HepG2 (cell line): ENCODE measurements at places on chromosomes 5 and 9. TPM values are rescaled to one million over a fixed set of nuclear protein-coding genes. Genes with fewer than 3 reads are reported as not detected.

SHROOM1 gene
- 8.9 and 18.2 TPM in 2 replicates for total RNA-seq

GRCh38 chr5:81802625-81803024 lies 51.7 kb upstream of the SSBP2 start:
- DNase-seq = no peak

GRCh38 chr9:98285446-98285845 lies 30.0 kb upstream of the TBC1D2 start:
- DNase-seq = no peak

IL4 gene
- not detected in 2 replicates for total RNA-seq

- DNase-seq = no peak
Measured at GRCh38 chr5:136001466-136001981, 27.3 kb upstream of the TGFBI start.

GRCh38 chr9:88753691-88754367 lies 218.9 kb downstream of the NXNL2 start:
- no peak for DNase-seq

DNA sequence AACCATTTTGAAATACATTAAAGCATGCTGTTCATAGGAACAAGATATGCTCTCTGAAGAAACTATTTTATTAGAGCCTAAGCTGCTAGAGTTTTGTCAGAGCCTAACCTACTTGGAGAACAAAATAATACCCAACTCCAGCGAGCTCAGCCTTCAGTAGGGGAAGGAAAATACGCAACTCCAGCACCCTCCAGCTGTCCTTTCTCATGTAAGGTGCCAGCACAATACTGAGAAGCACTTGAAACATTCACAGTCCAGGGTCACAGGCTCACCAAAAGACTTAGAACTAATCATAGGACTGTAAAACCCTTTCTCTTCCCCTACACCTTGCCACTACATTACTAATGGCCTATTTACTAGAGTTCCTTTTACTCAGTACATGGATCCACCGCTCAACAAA lies 18.9 kb downstream of the DPYSL3 start:
- DNase-seq = no peak

- no peak for DNase-seq
Measured at GRCh38 chr9:3784641-3785040, 258.8 kb upstream of the RFX3 start.

PCDHGA1 gene
- 0.04 and 0.31 TPM in 2 replicates for total RNA-seq

TLX3 gene
- total RNA-seq = not detected in 2 replicates

CNTFR gene
- total RNA-seq = not detected in 2 replicates

- no peak for DNase-seq
Measured at GRCh38 chr9:81456431-81457006, 232.8 kb downstream of the TLE1 start.

- peak; percentile 3 for DNase-seq
Measured at GRCh38 chr5:2802693-2803365, 51.4 kb upstream of the IRX2 start.

- DNase-seq = no peak
Measured at GRCh38 chr5:86865256-86865785, 247.6 kb downstream of the COX7C start.

- no peak for DNase-seq
Measured at GRCh38 chr5:27234916-27235315, 196.5 kb upstream of the CDH9 start.

DNA sequence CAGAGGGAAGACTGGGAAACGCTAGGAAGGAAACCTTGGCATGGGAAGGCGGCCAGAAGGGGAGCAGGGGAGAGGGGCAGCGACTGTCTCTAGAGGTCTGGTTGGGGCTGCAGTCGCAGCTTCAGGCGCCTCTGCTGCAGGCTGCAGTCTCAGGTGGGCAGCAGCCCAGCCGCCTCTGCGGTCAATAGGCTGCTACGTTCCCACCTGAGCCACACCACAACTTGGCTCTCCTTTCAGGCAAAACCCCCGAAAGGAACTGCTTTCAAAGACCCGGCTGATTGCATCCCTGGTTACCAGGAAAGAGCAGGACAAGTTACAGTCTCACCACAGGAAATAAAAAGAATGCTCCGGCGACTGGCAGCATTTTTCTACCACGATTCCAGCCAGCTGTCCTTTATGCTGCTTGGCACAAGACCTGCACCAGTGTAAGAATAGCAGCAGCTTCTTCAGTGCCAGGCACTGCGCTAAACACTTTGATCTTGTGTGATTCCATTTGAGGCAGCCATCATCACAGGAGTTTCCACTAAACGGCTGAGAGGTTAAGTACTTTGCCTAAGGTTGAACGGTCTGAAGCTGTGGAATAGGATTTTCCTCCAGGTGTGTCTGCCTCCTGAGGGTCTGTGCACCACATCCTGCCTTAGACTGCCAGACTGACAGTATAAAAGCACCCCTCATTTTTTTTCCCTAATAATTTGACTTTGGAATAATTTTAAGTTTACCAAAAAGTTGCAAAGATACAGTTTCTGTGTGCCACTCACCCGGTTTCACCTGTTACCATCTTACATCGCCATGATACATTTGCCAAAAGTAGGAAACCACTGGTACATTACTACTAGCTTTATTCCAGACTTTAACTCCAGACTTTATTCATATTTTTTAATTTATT lies 7.5 kb downstream of the RPS14 start:
- no peak for DNase-seq

- no peak for DNase-seq
Measured at GRCh38 chr5:38529955-38530646, 26.3 kb downstream of the LIFR start.

DNA sequence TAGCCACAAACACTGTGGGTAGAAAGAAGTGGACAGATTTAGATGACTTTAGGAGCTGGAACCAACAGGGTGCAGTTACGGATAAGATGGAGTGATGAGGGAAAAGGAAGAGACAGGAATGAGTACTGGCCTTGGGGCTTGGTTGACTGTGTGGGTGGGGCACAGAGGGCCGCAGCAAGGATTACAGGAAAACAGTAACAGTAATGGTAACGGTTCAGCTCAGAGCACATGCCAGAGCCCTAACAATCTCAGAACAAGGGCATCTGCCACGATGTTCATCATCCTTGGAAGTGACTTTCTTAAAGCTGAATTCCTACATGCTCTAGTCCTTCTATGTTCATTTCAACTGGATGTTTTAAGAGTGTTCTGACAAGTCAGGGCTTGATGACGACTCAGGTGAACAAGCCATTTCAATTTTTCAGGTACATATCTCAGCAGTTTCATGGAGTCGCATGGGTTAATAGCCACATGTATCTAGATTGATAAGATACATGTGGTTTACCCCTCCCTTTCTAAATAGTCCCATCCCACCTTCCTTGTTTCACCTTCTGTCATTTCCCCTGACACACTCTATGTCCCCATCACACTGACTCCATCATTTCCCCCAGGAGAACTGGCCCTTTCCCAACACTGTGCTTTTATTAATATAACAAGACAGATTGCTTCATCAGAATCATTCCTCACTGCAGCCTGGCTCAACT lies 65.0 kb downstream of the CEMIP2 start:
- no peak for DNase-seq

GADD45G gene
- total RNA-seq = not detected in 2 replicates

ANKRD31 gene
- 0.08 and 0.09 TPM in 2 replicates for total RNA-seq

DNA sequence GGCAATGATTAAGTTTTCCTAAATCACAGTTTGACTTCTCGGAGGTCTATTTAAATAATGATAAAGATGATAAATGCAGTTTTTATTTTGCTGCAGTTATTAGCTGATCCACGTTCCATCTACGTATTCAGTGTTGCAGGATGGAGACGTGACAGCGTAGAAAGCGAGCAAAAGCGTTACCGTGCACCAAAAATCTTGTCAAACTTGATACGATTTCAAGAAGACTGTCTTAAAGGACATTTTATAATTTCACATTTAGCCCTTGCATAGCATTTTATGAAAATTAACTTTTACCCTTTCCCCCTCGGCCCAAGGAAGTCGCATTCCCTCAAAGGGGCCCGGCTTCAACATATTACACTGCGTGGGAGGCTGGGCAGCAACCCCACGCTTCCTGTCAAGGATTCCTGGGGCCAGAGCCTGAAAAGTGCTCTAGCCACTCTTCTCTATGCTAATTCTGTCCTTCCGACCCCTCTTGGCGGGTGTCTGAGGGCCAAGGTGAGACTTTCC lies 7.1 kb upstream of the PURA start:
- no peak for DNase-seq

DNA sequence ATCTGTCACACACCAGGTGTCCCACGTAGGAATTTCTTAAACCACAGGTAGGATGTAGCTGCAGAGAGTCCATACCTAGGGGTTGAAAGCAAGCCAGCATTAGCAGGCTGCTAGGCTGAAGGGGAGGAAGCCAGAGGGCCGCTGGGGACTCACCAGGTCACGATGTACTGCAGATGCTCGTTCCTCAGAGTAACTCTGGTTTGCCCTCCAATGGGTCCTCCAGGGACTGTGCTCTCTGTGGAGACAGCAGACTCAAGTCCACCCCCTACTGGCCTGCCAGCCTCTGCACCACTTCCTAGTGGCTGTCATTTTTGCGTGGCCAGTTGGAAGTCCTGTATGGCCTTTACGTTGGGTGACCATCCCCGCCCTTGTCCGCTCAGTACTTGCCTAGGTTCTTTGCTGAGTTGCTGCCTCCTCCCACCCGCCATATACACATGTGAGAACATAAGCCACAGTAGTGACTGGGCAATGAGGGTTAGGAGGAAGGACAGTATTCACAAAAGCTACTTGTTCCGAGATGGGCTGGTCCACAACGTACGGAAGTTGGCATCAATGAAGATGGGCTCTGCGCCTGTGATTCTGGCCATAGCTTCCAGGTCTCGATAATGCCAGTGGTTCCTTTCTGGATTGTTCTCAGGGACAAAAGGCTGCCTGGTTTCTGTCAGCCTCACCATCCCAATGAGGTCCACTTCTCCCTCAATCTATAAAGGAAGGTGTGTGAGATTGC lies 4.1 kb downstream of the RPL7A start:
- peak; percentile 74 for DNase-seq

GRCh38 chr9:1939926-1940368 lies 75.2 kb upstream of the SMARCA2 start:
- peak; percentile 12 for DNase-seq

GRCh38 chr9:75448281-75448680 lies 360.0 kb downstream of the OSTF1 start:
- no peak for DNase-seq

DNA sequence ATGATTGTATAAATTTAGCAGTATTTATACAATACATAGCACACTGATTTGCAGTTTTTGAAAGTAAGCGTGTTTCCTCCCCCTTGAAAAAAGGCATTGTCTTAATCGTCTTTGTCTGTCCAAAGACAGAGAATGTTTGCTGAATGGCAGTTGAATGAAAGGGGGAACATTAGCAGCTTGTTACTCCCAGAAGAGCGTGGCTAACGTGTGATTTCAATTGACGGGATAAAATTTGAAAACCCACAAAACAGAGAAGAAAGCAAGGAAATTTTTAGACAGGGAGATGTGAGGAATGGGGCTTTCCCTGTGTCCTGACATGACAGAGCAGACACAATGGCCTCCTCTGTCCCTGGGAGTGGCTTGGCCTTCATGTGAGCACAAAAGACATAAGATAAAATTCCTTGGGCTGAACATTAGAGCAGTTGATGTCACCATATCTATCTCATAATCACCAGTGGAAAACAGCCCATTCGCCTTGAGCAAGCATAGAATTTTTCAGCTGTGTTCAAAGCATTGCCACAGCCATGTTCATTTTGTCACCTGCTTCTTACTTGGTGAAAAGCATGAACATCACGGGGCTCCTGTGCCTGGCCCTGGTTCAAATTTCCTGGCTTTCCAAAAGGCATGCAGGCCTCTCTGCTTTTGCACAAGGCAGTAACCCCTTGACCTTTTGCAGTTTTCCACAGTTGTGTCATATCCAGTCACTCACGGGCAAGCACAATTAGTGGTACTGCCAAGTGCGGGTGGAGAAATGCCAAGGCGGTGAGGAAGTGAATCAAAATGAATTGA lies 126.9 kb downstream of the TLE1 start:
- peak; percentile 73 for DNase-seq

DNA sequence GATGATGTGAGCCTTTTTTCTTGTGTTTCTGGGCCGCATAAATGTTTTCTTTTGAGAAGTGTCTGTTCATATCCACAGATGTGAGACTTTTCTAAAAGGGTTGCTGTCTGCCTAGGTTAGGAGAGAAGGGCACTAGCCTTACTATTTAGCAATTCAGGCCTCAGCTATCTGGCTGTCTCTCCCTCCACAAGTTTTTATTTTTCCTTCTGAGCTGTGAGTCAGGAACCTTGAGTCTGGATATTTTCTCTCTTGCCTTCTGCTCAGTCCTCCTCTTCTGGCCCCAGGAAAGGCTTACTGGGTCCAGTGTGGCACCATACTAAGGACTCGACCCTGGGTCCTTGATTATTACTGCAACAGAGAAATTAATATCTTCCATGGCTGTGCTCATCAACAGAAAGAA lies 187.6 kb downstream of the CSNK1G3 start:
- no peak for DNase-seq

- no peak for DNase-seq
Measured at GRCh38 chr9:135887585-135888050, 19.7 kb downstream of the CAMSAP1 start.

- DNase-seq = peak; percentile 98
Measured at GRCh38 chr5:67770431-67771025, 445.0 kb upstream of the PIK3R1 start.

CDK7 gene
- total RNA-seq = 54.9 and 78.8 TPM in 2 replicates

GRCh38 chr5:61449804-61450492 lies 117.9 kb downstream of the ZSWIM6 start:
- DNase-seq = no peak

SPATA31C1 gene
- not detected in 2 replicates for total RNA-seq

DNA sequence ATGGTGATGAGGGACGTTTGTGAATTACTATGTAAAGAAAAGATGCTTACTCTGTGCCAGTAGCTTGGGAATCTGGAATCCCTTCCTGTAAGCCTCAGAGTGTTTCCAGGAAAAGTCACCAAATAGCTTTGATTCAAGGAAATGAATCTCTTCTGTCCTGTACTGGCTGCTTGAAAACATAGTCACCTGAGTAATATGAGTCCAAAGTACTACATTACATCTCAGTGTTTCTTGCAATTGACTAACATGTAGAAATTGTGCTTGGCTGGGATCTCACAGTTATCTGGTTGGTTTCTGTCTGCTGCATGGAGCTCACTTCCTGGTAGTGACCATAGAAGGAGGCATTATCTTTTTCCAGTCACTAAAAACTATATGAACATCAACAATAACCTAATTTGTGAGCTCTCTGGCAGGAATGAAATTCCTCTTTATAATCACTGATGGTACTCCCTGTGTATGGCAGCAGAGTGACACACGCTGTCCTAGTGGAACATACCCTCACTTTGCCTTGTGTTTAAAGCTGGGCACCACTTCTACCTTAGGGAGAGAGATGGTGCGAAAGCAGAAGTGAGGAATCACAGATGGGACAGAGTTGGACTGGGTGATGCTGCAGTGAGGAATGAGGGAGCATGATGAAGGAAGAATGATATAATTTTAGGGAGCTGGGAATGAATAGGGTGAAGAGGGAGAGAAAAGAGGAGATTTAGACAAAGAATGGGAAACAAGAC lies 568.5 kb downstream of the RAB3C start:
- no peak for DNase-seq
